ENCODE measurements at places on chromosomes 16 and 17.
A peak's percentile ranks its signal among the peaks of the same experiment; 100 is the strongest.

GRCh38 chr17:73643001-73643851 lies 1.0 kb downstream of the SDK2 start:
- DNase-seq, result peak; percentile 47

- peak; percentile 73 for DNase-seq
These were observed 333 bp upstream of the NOG start for GRCh38 chr17:56593086-56593645.

DNA sequence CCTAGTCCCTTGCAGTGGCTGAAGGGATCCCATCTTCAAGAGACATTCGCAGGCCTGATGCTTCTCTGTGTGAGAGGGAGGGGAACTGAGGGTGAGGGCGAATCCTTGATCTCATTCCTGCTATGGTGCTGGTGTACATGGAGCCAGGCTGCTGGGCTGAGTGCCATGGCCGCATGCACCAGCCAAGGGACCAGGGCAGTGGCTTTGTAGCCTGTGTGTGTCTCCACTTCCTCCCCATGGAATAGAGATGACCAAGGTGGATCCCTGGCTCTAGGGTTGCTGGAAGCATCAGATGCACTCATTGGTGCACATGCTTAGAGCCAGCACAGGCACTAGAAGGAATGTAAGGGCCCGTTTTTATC lies 195.0 kb downstream of the FOXL1 start:
- DNase-seq, result no peak

DNA sequence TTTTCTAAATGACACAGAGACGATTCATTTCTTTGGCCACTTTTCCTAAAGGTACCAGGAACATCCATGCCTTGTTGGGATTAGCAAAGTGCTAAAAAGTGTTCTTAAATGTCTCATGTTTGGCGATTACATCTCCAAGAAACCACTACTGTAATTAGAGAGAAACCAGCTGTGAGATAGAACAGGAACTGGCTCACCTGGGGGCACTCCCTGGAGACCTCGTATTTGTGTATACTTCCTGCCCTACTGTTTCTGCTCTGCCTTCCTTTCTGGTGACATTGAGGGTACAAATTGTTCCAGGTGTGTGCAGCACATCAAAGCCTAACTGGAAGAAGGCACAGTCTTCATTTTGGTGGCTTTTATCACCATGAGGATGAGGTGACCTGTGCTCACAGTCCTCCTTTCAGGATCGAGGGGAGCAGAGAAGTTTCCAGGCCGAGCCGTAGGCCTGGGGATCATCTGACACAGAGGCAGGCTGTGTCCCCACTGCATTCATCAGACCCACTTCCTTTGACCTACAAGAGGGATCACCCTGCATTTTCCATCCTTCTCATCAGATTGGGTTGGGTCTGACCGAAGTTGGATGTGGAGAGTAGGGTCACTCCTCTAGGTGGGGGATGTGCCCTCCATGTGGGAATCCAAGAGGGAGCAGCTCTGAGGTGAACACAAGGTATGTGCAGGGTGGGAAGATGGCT lies 23.7 kb downstream of the CCL4 start:
- no peak for DNase-seq

DNA sequence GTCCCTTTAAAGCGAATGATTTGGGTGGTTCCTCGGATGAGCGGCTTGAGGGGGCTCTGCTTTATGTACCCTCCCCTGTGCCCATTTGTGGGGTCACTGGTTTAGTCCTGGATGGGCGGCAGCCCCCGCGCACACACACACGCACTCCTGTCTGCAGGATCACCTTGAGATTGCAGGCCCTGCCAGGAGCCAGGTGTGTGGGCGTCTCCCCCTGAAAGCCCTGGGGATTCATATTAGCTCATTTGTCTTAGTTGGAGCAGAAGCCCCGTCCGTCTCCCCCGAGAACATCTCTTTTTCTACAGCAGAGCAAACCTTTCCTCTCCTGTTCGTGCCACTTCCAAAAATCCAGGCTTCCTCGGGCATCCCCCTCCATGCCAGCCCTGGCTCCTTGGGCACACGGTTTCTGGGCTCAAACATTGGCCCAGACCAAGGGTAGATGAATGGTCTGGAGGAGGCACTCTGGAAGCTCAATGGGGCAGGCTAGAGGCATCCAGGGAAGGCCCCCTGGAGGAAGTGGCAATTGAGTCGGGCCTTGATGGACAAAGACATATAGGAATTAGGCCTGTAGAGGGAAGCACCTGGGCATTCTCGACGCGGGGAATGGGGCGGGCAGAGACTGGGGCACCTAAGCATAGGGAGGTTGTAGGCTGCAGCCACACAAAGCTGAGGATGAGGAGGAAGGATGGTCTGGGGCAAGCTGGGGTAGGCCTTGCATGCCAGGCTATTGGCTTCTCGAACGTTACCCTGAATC lies 218.5 kb upstream of the GSE1 start:
- DNase-seq, result peak; percentile 19

DNA sequence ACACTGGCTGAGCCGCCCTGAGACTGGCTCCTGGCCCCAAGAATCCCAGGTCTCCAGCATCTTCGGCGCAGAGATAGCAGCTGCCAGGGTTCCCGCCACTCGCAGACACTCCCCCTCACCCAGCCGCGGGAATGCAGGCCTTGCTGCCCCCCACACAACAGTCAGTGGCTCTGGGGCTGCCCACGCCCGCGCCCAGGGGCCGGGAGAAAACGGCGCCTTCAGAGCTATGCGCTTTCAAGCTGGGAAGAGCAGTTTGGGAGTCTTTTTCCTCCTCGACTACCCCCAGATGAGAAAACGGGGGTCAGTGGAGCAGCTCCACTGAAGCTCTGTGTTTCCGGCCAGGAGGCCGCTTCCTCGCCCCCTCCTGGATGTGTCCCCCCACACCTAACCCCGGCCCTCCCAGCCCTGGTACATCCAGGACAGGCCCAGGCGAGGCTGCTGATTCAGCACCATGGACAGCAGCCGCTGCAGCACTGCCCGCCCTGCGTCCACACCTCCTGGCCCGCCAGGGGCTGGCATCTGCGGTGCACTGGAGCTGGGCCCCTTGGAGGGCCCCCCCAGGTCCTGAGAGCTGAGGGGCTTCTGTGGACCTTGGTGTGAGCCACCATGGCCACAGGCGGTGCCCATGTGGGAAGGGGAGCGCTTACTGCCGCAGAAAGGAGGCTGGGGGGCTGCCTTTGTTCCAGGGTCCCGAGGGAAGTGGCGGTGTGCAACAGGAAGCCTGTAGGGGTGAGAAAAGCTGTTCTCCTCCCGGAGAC lies 35.7 kb downstream of the CACNA1H start:
- peak; percentile 79 for DNase-seq

DNA sequence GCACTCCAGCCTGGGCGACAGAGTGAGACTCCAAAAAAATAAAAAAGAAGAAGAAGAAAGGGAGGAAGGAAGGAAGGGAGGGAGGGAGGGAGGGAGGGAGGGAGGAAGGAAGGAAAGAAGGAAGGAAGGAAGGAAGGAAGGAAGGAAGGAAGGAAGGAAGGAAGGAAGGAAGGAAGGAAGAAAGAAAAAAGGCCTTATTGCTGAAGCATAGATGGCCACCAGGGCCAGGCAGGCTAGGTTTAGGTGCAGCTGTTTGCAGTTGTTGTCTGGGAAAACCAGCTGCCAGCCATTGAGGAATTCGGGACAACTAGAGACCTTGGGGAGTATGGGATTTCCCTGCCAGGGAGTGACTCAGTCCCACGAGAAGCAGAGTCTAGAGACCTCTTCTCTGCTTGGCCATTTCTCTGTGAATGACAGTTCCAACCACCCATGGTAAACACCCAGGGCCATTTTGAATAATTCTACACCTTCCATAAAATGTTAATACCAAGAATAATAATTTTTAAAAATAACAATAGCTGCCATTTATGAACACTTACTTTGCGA lies 31.0 kb downstream of the SCNN1B start:
- DNase-seq, result no peak

DNA sequence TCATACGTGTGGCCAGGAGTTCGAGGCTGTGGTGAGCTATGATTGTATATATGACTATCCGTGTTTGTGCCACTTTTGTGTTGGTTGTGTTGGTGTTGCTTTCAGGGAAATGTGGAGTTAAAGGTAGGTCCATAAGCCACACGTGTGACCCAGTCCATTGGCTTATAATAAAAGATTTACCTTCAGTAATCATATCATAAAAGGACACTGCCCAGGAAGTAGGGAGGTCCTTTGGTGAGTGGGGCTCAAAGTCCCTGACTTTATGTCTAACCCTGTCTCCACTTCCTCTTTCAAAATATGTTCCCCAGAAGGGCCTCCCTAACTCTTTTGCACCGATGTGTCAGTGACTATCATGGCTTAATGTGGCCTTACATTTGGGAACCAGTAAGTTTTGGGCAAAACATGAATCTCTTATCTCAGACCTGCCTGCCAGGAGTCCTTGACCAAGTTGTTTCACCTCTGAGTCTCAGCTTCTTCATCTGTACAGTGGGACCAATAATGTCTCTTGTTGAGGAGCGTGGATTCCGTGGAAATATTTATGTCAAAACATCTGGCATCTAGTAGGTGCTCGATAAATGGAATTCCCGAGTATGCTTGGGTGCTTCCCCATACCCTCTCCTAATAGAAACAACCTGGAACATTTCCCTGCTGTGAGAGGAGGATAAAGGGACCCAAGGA lies 4.8 kb downstream of the TNP2 start:
- DNase-seq, result no peak

- peak; percentile 42 for DNase-seq
These were observed 347.5 kb upstream of the ASIC2 start for GRCh38 chr17:33640629-33641028.

DNA sequence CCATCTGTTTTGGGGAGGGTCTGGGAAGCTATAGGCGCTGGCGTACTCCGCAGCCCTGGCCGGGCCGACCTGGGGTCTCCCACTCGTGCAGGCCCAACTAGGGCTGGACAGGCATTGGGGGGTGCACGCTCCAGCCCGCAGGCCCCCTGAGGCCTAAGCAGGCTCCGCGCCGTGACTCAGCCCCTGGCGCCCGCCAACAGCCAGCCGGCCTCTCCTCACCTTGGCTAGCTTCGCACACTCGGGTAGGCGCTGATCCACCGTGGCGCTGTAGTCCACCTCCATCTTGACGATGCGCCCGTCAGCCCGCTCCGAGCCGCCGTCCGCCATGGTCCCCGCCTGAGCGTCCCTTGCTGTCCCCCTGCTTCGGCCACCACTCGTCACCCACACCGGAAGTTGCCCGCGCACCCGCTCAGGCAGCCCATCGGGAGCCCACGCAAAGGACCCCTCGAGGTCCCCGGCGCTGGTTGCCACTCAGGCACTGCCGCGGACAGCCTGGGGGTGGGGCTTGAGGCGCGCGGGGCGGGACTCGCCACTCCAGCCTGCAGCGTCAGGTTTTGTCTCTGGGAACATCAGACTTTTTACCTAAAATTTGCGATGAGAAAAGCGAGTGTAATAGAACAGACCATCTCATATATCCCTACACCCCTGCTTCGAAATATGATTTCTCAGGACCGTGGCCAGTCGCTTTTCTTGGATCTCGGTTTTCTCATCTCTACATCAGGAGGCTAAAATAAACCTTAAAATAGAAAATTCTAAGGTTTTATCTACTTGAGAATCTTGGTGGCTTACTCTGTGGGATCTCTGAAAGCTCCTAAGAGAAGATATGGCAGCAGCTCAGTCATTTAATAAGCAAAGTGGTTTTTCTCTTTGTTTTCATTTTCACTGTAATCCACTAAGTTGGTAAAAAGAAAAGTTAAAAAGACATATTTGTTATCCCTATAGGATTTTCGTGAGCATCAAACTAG lies at the start of gene PSMD12:
TSS of gene PSMD12 (minus strand) at position 385 of the 965 bp plus-strand sequence. CDS start at position 327, 58 bp downstream.
- peak; percentile 88 for DNase-seq

GRCh38 chr16:72844225-72844920 lies 203.6 kb downstream of the ZFHX3 start:
- DNase-seq, result no peak

GRCh38 chr16:66507731-66508239 lies 42.1 kb downstream of the TK2 start:
- no peak for DNase-seq

DNA sequence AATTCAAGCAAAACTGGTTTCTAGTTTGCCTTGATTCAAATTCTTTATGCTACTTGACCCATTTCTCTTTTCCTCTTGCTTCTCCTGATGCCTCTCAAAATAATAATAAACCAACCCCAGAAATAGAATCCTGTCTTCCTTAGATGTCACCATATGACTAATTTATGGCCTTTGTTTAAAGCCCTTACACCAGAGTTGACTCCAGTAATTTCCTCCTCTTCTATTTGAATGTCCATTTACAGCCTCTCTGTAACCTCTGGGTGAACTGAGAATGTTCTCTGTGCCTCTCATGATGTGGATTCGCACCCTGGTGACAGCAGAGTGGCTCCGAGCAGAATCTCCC lies 31.5 kb downstream of the ZFHX3 start:
- no peak for DNase-seq

DNA sequence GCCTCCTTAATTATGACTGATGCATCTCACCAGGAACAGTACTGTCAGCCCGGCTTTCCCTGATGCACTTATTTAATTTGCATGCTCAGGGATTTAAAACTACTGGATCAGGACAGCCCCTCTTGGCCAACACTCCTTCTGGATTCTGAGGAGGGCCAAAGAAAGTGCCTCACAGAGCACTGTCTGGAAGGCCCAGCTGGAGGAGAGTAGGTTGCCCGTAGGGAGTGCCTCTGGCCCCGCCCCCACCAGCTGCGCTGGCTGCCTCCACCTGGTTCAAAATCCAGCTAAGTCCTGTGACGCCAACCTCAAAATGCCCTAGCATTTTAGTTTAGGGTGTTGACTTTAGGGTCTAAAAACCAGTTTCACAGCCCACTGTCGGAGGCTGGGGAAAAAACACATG lies 49.4 kb upstream of the SREBF1 start:
- no peak for DNase-seq

GRCh38 chr17:2449486-2449885 lies 48.6 kb upstream of the MNT start:
- DNase-seq, result no peak

DNA sequence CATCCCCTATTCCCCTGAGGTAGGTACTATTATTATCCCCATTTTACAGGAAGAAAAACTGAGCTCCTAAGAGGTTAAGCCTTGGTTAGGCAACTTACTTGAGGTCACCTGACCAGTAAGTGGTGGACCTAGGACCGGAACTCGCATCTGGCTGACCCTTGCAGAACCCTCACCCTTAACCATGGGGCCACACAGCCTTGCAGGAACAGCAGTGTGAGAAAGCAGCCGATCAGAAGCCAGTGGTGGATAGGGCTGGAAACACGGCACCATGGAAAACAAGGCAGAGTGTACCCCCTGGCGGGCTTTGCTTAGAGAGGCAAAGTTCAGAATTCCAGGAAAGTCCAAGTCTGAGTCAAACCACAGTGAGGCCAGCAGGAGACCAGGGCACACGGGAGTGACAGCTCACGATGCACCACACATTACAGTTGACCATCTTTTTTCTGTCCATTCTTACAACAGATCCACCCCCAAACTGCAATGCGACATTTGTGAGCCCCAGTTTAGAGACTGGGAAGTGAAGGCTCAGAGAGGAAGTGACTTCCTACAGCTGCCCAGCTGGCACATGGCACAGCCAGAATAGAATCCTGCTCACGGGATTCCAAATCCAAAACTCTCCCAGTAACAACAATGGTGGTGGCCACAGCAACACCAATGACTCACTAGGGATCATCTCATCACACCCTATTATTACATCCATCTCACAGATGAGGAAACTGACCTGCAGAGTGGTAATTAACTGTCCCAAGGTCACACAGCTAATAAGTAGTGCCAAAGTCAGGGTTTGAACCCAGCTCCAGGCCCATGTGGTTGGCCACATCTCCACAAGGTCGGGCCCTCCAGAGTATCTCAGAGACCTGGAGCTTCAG lies 20.3 kb downstream of the KIFC3 start:
- no peak for DNase-seq
